ENCODE measurements at places on chromosomes 3 and 15. TPM values are rescaled to one million over a fixed set of nuclear protein-coding genes. Genes with fewer than 3 reads are reported as not detected.

DNA sequence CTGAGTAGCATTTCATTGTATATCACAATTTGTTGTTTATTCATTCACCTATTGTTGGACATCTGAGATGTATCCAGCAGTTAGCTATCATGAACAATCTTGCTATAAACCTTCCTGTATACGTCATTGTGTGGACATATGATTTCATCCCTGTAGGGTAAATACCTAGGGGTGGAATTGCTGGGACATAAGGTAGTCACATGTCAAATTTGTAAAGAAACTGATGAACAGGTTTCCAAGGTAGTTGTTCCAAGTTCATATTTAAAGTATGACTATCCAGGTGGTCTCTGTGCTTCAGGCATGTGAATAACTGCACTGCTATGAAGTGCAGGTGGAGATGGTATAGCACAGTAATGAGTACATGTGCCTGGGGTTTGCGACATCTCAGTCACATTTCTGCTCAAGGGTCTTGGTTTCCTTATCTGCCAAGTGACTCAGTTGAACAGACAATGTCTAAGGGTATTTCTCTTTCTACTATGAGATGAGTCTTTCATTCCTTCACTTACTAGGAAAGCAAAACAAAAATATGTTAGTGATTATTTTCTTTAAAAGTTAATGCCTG is 229.0 kb upstream of the HES1 start:
- no peak for DNase-seq
- peaks cover 3% of the 10 kb centered on the region for H3K36me3 ChIP-seq
- H3K4me1 ChIP-seq, result peaks cover 56% of the 10 kb centered on the region
- H3K4me3 ChIP-seq, result no peak overlapping the region
- H3K27ac ChIP-seq, result no peak overlapping the region
- H3K27me3 ChIP-seq, result no peaks in the 10 kb centered on the region

DNA sequence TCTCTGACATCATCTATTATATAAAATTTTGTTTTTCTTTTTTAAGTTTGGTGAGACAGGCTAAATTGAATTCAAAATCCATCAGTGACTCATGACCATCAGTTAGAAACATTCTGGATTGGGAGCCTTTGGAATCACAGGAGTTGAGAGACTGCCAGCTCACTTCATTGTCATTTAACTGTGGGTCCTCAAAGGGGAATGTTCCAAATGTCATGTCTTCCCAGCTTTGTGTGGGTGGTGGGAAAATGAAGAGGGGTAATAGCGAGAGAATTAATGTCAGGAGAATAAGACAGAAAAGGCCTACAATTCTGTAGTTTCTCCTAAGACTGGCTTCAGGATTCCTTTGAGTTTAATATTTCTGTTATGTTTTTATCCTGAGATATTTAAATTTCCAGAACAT is 1051.9 kb downstream of the FHIT start:
- no peak overlapping the region for H3K27ac ChIP-seq
- DNase-seq, result no peak
- H3K27me3 ChIP-seq, result no peaks in the 10 kb centered on the region

The KCNAB1 gene
- 6.1 TPM for total RNA-seq

The ACTRT3 gene
- total RNA-seq, result 1.8 TPM

The ARPP21 gene
- total RNA-seq, result 1.4 TPM

Data from type B pancreatic cell (in vitro differentiated cells).